ENCODE measurements at places on chromosomes 12 and 14. TPM values are rescaled to one million over a fixed set of nuclear protein-coding genes. Genes with fewer than 3 reads are reported as not detected.

The NUP107 gene
- total RNA-seq = 77.3 TPM

DNA sequence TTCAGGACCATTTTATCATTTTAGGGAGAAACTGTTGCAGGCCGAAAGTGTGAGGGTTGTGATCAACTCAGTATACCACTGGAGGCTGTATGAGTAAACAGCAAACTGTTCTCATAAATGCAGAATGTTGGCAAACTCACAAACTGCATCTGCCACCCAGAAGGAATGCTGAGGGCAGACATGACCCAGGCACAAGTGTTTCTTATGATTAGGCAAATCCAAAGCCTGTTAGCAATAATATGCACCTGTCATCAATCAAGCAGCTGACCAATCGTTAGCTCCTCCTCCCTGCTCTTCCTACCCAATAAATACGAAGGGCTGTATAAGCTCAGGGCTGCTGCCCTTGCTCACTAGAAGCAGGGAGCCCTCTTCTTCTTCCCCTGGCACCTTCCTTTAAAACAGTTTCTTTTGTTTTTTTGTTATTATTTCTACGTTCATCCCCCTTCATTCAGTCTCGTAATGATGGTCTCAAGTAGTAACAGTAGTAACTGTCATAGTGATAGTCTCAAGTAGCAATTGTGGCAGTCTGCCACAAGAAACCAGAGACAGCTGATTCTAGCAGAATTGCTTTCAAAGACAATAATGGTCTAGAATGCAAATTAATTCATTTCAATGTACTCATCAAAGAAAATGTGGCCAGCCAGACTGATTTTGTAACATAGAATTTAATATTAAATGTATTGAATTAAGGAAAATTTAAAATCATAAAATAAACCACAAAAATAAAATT lies 15.2 kb upstream of the CCDC175 start:
- DNase-seq = no peak

The CCDC184 gene
- total RNA-seq = not detected

- no peak for DNase-seq
These were observed 386.8 kb downstream of the BCAT1 start for GRCh38 chr12:24561882-24562770.

DNA sequence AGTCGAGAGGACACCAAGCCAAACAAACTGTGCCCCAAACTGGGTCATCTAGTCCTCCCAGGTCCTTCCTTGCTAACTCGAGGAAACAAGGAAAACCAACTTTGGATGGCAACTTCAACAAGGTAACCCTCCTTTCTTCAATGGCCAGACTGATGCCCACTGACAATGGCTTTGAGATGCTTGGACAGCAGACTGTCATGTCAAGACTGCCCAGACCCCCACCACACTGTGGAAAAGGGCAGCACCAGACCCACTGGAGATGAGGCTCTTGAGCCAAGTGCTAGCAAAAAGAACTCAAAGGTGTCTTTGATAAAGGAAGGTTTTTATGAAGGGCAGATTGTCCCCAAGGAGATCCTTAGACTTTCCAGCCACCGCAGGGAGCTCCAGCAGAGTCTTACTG lies 9.0 kb upstream of the CDH24 start:
- no peak for DNase-seq

- DNase-seq = no peak
These were observed 92.7 kb downstream of the DIP2B start for GRCh38 chr12:50597200-50598195.

The SLC2A3 gene
- total RNA-seq = 250 TPM

GRCh38 chr14:58633831-58634230 lies 3.9 kb upstream of the DACT1 start:
- no peak for DNase-seq

DNA sequence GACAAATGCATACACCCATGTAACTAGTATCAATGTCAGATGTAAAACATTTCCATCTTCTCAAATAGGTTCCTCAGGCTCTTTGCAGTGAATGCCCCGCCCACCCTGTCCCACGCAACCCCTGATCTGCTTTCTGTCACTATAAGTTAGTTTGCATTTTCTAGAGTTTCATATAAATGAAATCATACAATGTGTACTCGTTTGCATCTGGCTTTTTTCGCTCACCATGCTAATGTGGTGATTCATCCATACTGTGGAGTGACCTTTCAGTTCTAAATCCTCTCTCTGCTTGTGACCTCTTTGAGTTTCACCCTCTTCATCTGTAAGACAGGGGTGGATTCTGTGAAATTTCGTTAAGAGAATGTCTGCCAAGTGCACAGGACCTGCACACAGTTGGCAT lies 30.6 kb upstream of the MSI1 start:
- no peak for DNase-seq

The GNG2 gene
- 495 TPM for total RNA-seq

The ZDHHC22 gene
- total RNA-seq = not detected

Data from natural killer cell treated with Interleukin-12 subunit alpha and Interleukin-12 subunit beta and Interleukin-15 and Interleukin-18, amount 100 ng/mL, for 72 hours (primary cell).